ENCODE measurements at places on chromosomes 1 and 21.

DNA sequence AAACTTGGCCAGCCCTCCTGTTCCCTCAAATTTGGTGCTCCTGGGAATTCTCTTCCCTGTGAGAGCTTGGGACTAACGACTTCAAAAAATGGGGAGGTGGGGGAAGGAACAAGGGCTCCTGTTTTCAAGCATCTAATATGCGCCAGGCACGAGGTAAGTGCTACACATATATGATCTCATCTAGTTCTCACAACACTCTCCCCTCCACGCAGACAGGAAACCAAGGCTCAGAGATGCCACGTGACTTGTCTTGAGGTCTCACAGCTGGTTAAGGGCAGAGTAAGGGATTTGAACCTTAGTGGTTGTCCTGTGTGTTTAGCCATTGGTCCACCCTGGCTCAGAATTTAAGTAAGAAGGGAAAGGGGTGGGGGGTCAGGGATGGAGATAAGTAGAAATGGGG lies 125.9 kb downstream of the DMRTB1 start:
- DNase-seq, result peak; percentile 69

DNA sequence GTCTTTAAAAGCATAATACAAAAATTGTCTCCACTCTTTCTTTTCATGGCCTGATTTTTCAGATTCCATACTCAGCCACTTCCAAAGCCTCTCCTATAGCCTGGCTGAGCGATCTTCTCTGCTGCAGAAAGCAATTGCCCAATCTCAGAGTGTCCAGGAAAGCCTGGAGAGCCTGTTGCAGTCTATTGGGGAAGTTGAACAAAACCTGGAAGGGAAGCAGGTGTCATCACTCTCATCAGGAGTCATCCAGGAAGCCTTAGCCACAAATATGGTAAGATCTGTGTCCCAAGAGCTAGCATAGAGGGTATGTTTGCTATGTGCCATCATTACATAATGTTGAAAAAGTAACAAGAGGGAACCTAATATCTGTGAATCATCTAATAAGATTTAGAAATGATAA lies 130.7 kb upstream of the BMP8A start:
- no peak for DNase-seq

DNA sequence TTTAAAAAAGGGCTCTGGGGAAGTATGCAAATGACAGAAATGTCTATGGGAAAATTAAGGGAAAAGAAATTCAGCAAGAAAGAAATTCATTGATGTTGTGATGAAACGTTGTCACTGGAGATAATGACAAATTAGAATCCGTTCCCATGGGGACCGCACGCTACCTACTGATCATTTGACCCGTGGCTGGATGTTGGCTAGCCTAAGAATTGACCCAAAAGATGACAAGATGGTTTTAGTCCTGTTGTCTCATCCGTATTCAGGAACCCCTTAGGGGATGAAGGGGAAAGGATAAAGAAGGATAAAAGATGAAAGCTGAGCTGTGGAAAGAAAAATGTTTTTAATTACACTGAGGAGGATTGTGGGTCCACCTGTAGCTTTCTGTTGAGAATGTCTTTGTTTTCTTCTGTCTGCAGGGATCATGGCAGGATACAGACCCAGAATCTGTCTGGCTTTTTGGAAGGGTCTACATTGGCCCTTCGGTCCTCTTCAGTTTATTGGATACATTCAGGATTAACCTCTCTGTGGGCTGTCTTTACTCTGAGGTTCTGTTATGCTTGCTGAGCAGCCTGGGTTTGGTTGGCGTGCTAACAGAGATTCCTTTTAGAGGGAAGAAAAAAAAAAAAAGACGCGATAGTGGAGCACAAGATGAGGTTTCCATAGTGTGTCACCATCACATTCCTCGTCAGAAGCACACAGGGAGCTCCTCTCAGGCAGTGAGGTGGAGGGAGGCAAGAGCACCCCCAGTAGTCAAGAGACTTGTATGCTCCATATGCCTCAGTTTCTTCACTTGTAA lies 106.2 kb downstream of the CACHD1 start:
- DNase-seq, result no peak

DNA sequence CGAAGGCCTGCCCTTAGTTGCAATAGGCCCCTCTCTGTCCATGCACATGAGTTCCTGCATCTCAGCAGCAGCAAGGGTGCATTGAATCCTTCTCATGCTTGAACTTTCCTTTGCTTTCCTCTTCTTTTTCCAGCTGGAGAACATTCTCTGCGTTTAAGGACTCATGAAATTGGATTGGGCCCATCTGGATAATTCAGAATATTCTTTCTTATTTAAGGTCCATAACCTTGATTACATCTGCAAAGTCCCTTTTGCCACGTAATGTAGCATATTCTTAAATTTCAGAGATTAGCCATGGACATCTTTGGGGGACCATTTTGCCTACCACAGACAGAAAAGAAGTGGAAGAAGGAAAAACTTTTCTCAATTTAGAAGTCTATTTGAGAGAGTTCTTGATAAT lies 159.7 kb upstream of the C21orf91 start:
- DNase-seq, result no peak

DNA sequence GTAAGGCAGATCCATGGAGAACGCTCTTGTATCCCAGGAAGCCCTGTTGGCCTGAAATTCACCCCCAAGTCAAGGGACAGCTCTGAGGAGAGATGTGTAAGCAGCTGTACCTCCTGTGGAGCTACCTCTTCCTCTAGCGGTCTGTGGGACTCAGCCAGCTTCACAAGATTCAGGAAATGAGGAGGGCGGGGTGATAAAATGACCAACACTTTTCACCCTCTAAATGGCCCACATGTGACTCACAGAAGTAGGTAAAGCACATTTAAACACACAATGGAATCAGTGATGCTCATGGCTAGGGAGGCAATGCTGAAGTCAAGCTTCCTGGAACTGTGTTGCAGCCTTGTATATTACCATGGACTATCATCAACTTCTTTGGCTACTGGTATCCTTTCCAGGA lies at the start of gene SH2D1B:
Gene SH2D1B (minus strand): TSS at position 135 of the 400 bp plus-strand sequence. CDS start 120 bp downstream, at position 15.
- no peak for DNase-seq

DNA sequence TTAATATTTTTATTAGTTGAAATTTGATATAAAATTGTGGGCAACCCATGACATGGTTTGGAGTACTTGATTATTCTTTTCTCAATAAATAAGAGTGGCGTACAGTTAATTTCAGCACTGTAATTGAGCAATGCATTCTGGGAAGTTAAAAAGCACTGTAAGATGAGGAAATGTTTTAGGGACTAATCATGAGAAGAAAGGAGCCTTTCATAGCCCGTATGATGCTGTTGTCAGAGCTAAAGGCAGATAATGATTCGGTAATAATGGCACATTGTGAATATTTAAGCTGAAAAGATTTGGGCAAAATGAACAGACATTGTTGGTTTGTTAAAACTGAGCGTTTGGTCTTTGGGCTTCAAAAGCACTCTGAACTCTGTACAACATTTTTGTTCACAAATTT lies 139.3 kb downstream of the NFIA start:
- no peak for DNase-seq

DNA sequence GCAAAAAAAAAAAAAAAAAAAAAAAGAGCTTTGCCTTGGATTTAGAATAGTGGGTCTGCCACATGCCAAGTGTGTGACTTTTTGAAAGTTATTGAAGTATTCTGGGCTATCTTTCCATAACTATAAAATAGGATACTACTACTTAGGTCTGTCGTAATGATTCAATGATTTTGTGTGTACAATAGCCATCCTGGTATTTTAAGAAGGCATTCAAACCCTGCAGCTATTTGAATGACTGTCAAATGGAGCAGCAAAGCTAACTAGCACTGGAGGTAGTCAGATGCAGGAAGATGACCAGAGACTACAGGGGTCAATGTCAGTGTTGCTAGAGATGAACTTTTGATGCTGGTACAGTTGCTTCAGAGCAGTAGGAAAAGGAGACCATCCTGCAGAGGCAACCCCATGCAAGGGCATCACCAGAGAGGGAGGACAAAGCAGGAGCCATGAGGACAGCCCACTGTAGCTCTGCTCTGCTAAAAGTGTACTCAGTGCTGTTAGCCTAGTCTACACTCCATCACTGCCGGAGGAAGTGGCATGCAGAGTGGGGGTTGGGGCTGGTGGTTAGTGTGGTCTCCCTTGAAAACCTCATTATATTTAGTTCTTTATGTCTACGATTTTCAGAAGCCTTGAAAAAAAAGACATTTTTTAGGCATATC lies 29.0 kb downstream of the DUSP10 start:
- peak; percentile 77 for DNase-seq

DNA sequence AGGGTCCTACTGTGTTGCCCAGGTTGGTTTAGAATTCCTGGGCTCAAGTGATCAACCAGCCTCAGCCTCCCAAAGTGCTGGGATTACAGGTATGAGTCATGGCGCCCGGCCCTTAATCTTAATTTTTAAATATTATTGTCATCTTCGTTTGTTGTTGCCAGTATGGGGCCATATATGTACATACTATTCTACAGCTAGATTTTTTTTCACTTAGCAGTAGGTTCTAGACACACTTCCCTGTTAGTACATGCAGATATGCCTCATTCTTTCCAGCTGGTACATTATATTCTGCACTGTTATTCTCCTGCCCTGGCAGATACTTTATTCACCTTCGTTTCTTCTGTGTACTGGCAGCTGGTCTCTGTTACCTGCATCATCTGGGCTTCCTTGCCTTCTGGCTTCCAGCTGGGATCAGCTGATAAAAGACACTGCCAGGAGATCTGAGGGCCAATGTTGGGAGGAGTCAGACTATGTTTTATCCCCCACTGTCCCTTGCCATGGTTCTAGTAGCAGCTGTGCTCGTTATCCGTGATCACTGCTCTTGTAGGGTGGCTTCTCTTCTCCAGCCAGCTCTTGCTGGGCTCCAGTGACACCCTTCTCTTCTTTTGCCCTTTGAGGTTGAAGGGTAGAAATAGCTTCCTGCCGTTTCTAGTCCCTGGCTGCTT lies 24.7 kb downstream of the ST3GAL3 start:
- no peak for DNase-seq

GRCh38 chr1:7379441-7379971 lies 391.6 kb upstream of the VAMP3 start:
- DNase-seq, result no peak

GRCh38 chr1:68173936-68174737 lies 58.2 kb downstream of the WLS start:
- no peak for DNase-seq

DNA sequence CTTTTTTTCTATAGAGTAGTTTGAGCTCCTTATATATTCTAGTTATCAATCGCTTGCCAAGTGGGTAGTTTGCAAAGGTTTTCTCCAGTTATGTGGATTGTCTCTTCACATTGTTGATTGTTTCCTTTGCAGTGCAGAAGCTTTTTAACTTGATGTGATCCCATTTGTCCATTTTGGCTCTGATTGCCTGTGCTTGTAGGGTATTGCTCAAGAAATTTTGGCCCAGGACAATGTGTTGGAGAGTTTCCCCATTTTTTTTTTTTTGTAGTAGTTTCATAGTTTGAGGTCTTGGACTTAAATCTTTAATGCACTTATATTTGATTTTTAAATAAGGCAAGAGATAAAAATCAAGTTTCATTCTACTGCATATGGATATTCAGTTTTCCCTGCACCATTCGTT lies 774.8 kb upstream of the ADAMTS5 start:
- no peak for DNase-seq

DNA sequence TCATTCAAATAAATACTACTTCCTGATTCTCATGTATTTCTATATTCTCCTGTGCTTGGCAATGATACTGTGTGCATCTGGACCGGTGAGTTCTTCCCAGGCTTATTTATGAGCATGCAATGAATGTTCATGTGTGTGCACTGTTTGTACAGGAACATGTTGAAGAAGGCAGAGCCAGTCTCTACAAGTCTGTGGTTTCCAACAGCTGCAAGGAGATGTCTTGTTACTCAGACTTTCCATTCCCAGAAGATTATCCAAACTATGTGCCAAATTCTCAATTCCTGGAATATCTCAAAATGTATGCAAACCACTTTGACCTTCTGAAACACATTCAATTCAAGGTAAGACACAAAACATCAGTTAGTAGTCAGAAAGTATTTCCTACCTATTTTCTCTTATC lies 19.1 kb downstream of the FMO1 start:
- no peak for DNase-seq

DNA sequence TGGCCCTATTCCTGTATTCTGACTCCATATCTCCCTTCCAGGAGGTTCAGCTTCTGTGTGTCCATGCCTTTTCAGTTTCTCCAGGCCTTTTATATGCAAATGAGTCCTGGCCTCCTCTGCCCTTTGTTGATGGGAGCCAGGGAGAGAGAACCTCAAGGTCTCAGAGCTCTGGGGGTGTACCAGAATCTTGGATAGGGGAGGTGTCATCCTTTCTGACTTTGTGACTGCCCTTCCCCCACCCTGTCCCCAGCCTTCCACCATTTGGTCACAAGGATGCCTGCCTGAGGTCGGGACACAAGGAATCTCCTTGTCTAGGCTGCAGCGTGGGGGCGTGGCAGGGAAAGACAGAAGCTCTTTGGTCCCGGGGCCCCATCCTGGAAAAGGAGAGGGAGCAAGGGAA lies 18.6 kb downstream of the LURAP1 start:
- no peak for DNase-seq

GRCh38 chr1:57678138-57678537 lies 254.3 kb upstream of the DAB1 start:
- DNase-seq, result no peak

- no peak for DNase-seq
Observed at GRCh38 chr1:110150330-110151174, at the start of gene SLC6A17. TSS of gene SLC6A17 (plus strand) at chr1:110150494. CDS start at chr1:110166930, 16,436 bp downstream.

GRCh38 chr1:61337441-61337951 lies 255.1 kb downstream of the NFIA start:
- DNase-seq, result no peak

- DNase-seq, result no peak
Observed at GRCh38 chr1:208825300-208825699, 581.1 kb upstream of the PLXNA2 start.

Data from CD4-positive, CD25-positive, alpha-beta regulatory T cell (primary cell).